ENCODE measurements at places on chromosomes 6 and 20.

DNA sequence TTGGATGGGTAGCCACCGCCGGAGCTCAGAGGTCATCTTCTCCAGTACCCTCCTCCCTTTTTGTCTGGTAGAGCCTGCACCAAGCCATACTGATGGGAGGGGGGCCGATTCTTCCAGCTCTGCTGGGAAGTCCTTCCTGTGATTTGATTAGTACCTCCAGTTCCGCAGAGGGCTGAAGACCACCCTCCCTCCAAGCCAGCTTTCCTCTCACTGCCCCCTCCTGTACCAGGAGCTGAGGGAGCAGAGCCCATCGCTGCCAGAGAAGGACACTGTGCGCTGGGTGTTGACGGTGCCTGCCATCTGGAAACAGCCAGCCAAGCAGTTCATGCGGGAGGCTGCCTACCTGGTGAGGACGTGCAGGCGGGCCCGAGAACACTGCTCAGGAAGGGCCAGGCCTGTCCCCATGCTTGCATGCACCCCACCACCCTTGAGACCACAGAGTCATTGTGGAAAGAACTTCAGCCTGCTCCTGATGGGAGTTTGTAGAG lies 13.2 kb downstream of the HSPA12B start:
- no peak for DNase-seq

GRCh38 chr6:26270486-26270861 lies 94.5 kb upstream of the BTN3A2 start:
- no peak for DNase-seq

GRCh38 chr6:12270551-12271230 lies 19.5 kb upstream of the EDN1 start:
- no peak for DNase-seq

DNA sequence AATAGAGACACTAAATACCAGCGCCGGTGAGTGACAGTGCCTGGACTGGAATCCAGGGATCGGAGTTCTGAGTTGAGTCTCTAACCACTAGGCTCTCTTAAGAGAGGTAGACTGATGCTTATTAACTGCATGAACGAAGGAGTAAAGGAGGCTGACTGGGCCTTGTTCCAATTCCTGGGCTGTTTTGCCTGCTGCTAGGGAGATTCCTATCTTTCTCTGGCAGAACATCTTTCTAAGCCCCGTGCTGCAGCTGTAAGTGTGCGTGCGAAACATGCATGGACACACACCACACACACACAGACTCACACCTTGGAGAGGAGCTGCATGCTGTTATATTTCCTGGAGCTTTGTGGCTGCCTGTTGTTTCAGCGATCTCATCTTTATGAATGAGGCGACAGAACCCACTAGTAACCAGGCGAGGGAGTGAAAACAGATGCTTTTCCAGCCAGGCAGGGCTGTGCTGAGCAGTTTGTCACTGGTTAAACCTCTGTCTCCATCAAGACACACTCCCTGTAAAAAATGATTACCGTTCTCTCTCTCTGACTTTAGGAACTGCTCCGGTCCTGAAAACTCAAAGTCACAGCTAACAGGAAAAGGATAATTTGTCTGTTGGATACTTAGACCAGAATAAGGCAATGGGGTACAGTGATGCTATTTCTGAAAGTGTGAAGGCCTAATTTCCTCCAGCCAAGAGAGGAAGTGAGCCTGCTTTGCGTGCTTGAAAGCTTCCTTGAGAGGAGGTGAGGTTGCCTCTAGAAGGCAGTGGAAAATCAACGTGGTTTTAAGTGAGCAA lies 157.4 kb upstream of the ZNF217 start:
- DNase-seq = no peak

DNA sequence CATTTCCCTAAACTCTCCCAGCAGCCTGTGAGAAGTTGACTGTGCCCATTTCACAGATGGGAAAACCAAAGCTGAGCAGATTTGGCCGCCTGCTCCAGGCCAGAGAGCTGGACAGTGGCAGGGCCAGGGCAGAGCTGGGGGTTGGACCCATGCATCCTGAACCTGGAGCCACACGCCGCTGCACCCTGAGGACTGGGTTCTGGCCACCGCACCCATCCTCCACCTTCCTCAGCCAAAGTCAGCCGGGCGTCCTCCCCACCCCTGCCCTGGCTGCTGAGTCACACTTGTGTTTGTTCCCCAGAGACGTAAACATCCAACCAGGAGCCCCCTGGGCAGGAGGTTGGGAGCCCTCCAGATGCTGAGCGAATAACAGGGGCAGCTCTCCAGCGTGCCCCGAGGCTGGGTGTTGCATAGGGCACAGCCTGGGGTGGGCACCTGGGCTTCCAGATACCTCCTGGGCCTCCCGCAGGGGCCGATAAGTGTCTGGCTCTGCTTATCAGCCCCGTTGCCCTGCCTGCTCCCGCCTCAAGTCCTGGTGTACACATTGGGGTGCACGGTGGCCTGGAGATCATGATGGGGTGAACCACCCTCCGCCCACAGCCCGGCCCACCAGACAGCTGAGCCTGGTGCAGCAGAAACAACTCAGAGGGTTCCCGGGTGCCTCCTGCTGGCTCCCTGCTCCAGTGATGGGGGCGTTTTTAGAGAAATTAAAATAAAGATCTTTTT lies 23.8 kb downstream of the RBM38 start:
- DNase-seq = no peak

- no peak for DNase-seq
Measured at GRCh38 chr6:24891004-24891403, 44.8 kb downstream of the RIPOR2 start.

DNA sequence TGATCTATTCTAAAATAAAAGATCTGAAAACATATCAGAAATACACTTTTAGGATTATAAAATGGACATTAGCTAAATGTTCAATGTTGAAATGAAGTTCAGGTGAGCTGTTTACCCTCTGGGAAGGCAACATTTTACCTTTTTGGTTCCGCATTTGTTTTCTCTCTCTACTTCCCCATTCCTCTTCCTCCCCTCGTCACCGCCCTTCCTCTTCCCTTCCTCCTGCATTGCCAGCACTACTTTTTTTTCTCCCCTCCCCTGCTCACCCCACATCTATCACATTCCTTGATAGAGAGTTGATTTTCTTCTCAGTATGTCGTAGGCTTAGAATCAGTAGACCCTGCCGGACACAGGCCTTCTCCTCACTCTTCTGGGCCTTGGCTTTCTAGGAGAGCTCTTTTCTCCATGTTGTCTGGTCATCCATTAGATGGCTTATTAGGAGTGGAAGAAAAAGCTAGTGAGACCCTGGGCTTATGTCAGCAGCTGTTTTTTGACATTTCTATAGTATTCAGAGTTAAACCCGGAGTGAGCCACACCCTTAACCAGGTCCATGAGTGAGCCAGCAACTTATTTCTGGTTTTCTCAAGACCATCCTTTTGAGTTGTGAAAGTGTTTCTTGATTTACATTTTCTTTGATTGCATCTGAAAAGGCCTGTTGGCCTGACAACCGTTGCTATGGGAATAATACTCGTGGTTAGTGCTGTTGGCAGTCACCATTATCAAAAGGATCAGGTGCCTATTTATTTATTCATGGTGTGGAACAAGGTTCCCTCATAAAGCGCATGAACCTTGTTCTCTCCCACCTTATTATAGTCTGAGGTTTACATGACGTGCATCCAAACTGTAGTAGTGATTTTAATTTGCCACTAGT lies 90.9 kb downstream of the DTD1 start:
- DNase-seq = peak; percentile 18

GRCh38 chr20:9966966-9967365 lies 67.8 kb upstream of the ANKEF1 start:
- DNase-seq = peak; percentile 12

- peak; percentile 23 for DNase-seq
Measured at GRCh38 chr6:30554962-30555815, 1.1 kb downstream of the GNL1 start.

GRCh38 chr6:11404081-11404480 lies 133.5 kb upstream of the TMEM170B start:
- no peak for DNase-seq

DNA sequence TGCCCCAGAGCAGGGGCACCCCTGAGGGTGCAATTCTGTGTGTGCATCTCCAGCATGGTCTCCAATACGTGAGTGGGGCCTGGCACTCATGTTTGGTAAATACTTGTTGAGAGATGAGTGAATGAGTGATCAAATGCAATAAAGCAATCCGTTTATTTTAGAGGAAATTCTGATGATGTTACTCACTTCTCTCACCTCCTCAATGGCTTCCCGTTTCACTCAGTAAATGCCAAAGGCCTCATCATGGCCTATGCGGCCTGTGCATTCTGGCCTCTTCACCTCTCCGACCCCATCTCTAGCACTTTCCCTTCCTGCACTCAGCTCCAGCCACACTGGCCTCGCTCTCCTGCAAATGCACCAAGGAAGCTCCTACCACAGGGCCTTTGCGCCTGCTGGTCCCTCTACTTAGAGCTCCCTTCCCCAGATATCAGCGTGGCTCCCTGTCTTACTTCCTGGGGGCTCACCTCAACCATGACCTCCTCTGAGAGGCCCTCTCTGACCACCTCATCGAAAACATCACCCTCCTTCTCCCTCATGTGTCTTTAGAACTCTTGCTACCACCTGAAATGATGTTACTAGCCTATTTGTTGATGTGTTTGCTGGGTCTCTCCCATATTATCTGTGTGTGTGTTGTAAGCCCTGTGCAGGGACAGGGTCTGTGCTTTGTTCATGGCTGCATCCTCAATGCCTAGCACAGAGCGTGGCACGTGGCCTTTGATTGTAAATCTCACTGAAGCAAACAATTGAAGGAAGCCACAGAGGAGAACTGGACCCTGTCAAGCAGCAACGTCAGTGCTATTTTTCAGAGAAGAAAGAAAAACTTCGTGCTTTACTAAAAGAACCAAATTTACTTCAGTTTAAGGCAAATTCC lies 42.6 kb downstream of the RAB44 start:
- DNase-seq = no peak

DNA sequence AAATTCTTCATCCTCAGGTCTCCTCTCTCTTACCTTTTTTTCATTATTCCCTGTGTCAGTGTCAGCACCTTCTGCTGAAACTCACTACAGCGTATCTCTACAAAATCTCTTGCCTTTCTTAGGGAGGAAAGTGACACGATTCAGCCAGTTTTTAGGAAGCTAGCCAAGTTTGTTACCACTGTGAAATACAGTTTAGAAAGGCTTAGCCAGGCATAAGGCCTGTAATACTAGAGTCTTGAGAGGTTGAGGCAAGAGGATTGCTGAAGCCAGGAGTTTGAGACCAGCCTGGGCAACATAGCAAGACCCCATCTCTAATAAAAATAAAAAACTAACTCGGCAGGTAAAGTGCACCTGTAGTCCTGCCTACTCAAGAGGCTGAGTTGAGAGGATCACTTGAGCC lies 16.7 kb downstream of the TAB2 start:
- DNase-seq = peak; percentile 62

- no peak for DNase-seq
Measured at GRCh38 chr20:44222633-44223368, 12.2 kb upstream of the OSER1 start.

DNA sequence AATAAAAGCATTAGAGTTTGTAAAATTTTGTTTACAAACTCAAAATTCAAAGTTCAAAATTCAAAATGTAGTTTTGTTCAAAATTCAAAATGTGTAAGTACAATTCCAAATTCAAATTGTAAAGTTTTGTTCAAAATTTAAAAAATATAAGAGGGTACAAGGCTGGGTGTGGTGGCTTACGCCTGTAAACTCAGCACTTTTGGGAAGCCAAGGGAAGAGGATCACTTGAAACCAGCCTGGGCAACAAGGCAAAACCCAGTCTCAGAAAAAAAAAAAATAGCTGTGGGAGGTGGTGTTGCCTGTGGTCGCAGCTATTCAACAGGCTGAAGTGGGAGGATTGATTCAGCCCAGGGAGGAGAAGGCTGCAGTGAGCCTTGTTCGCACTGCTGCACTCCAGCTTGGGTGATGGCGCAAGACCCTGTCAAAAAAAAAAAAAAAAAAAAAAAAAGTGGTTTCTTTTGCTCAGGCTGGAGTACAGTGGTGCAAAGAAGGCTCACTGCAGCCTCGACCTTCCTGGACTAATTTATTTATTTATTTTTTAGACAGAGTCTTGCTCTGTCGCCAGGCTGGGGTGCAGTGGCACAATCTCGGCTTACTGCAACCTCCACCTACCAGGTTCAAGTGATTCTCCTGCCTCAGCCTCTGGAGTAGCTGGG lies 5.4 kb upstream of the ZBTB12 start:
- DNase-seq = peak; percentile 62

DNA sequence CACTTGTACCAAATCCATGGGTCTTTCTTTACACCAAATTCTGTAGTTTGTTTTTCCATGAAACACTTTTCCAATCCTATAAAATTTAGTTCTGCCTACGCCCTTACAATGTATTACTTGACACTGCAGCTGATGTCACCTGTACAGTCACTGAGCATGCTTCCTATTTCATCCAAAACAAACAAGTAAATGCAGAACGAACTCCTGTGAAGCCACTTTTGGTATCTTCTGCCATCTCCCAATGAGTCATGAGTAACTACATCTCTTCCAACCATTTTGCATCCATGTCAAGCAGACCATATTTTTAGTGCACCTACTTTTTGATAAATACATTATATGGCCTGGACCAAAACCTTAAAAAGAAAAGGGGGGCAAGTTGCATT lies 42.4 kb downstream of the HDDC2 start:
- DNase-seq = no peak

DNA sequence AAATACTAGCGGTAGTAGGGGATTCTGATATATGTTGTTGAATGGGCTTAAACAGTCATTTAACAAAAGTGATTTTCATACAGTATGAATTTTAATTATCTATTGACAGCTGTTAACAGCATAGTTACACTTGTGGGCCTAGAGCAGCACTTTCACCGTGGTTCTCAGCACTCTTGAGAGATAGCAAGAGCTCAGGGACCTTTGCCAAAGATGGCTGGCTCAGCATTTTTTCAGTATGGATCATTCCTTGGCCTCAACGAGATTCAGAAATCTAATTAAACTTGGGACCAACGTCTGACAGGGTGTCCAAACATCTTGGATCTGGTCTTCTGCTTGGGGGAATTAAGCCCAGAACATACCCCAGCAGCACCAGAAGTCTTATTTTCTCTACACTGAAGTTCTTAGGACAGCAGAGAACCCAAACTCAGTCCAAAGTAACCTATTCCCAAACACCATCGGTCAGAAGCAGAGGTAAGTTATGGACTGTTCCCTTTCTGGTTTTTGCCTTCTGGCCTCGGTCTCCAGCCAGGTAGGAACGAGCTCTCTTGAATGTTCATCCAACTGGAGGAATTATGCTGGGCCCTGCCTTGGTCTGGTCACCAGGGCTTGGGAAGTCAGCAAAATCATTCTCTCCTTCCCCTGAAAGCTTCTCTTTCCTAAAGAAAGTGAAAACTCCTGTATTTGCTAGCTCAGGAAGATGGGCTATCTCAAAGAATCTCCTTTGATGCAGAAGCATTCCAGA lies 25.7 kb downstream of the PRPH2 start:
- no peak for DNase-seq

DNA sequence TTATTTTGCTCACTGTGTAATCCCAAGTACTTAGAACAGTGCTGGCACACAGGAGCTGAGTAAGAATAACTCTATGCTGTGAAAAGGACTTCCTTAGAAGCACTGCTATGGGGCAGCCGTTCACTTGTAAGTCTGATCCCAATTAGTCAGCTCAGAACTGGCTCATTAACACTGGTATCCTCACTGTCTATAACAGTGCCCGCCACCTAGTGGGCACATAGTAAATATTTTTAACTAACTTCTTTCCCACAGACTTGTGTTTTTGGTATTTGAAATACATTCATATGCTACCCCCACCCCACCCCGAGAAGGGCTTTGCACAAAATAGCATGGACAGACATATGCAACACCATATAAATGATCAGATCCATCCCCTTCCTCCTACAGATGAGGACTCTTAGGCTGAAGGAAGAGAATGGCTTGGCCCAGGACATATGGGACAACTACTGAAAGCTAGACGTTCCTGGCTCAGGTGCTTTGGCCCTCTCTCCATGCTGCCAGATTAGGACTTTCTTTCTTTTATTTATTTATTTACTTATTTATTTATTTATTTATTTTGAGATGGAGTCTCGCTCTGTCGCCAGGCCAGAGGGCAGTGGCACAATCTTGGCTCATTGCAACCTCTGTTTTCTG lies 47.1 kb downstream of the DST start:
- peak; percentile 29 for DNase-seq
